ENCODE measurements at places on chromosomes 3 and 15.

- DNase-seq, result no peak
These were observed 66.9 kb downstream of the CEP63 start for GRCh38 chr3:134552784-134553183.

GRCh38 chr3:119562307-119562961, 3.0 kb upstream of the CD80 start:
- no peak for DNase-seq

- DNase-seq, result no peak
These were observed 11.2 kb downstream of the LRIG1 start for GRCh38 chr3:66489581-66489980.

GRCh38 chr3:161221806-161222600, 892 bp downstream of the NMD3 start:
- DNase-seq, result no peak

DNA sequence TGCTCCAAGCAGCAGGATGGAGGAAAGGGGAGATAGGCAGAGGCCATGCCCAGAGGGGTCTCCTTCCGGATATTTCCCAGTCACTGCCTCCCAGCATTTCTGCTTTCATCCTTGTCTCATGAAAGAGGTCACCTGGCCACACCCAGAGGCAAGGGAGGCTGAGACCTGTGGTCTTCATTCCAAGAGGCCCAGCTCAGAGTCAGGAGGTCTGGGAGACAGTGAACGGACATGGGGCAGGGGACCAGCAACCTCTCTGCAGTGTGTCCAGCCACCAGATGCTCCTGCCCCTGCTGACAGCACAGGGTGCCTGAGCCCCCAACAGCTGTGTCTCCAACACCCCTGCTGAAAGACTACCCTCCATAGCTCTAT, 111.2 kb downstream of the CHSY1 start:
- DNase-seq, result no peak

- DNase-seq, result no peak
These were observed 67.8 kb downstream of the WNT7A start for GRCh38 chr3:13812034-13812471.

GRCh38 chr15:31389576-31389975, 62.9 kb downstream of the KLF13 start:
- no peak for DNase-seq

GRCh38 chr3:64290864-64291263, 65.6 kb upstream of the PRICKLE2 start:
- no peak for DNase-seq

Measured in stimulated activated CD8-positive, alpha-beta memory T cell treated with anti-CD3 and anti-CD28 coated beads, Interleukin-4, amount 100 ng/mL, for 1 hour (primary cell).